Heart left ventricle (tissue), 16 donors: ENCODE measurements at places on chromosomes 6 and 20. TPM values are rescaled to one million over a fixed set of nuclear protein-coding genes. Genes with fewer than 3 reads are reported as not detected.

Gene SYNDIG1
- 24.2 TPM for total RNA-seq

Gene HTR1E
- not detected for total RNA-seq

Gene SEMG1
- not detected for total RNA-seq

Gene PHACTR3
- total RNA-seq, result 0.86 TPM

Gene MRPL18
- 72.8 TPM for total RNA-seq

Gene UST
- total RNA-seq, result 2.2 TPM

Gene SMLR1
- total RNA-seq, result not detected

Gene CDC25B
- 14.2 TPM for total RNA-seq

Gene TNNC2
- total RNA-seq, result not detected

Gene SALL4
- total RNA-seq, result 0.22 TPM

Gene POPDC3
- total RNA-seq, result 56.3 TPM

Gene C6orf58
- not detected for total RNA-seq

Gene IL20RA
- total RNA-seq, result 1.1 TPM

Gene DTD1
- 18.0 TPM for total RNA-seq

Gene CDH26
- 1.3 TPM for total RNA-seq

Gene BMP2
- 6.2 TPM for total RNA-seq

Gene TCP11
- not detected for total RNA-seq

Gene CST1
- total RNA-seq, result not detected

Gene CTCFL
- not detected for total RNA-seq
